Liver (tissue), 10 donors: ENCODE measurements at places on chromosomes 3 and 15.

DNA sequence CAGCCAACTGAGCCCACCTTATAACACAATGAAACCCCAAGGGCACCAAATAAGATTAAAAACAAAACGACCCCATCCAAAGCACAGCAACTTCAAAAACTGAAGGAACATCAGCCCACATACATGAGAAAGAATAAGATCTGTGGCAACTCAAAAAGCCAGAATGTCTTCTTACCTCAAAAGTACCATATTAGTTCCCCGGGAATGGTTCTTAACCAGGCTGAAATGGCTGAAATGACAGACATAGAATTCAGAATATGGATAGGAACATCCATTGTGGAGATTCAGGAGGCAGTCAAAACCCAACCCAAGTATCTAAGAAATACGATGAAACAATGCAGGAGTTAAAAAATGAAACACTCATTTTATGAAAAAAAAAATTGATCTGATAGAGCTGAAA, 222.3 kb downstream of the SCAPER start:
- no peak for DNase-seq

DNA sequence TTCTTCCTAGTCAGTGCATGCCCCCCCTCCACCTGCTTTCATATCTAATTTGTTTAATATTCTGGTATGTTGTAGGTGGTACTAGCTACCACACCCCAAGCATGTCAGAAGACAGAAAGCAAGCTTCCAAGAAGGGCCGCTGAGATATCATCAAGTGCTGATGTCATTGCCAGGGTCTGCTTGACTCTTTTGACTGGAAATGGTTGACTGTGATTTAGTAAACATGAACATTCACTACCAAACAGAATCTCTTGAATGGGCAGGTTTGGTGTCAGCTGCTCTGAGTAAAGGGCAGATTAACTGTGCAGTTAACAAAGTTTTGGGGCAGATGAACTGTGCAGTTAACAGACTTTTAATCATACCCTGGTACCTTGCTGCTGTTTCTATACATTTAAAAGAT, 244.2 kb upstream of the SATB1 start:
- no peak for DNase-seq

GRCh38 chr15:100350434-100351226, 8.9 kb upstream of the ADAMTS17 start:
- no peak for DNase-seq

GRCh38 chr15:68265081-68265480, 12.5 kb upstream of the FEM1B start:
- DNase-seq: no peak

- no peak for DNase-seq
Observed at GRCh38 chr3:30954426-30954825, 60.0 kb upstream of the GADL1 start.

DNA sequence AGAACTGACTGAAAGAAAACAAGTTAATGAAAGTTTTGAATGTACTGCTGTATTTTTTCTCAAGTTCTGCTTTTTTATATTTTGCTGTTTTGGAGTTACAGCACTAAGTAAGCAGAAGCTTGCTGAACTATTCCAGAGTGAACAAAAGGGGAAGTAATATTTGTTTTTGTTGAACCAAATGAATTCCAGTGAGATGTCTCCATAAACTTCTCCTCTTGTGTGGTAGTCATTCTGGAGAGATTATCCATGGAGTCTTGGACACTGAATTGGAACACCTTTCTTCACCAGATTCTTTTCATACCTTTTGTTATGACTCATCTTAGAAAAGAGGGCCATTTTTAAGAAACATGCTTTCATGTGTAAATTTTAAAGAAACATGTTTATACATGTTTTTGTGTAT, 8.8 kb downstream of the ANKUB1 start:
- DNase-seq: no peak

DNA sequence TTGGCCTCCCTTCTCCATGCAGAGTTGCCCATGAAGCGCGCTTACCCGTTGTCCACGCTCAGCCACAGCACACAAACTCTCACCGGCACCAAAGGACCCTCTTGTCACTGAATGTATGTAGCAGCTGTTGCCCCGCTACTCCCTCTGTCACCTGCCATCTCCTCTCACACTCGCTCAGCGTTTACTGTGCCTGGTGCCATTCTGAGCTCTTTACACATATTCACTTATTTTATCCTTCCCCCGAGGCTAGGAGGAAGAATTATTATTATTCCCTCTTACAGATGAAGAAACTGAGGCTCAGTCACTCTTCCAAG, 41.7 kb upstream of the PRR23E start:
- no peak for DNase-seq

- DNase-seq: no peak
Observed at GRCh38 chr3:175246234-175246633, 387.1 kb downstream of the NAALADL2 start.

DNA sequence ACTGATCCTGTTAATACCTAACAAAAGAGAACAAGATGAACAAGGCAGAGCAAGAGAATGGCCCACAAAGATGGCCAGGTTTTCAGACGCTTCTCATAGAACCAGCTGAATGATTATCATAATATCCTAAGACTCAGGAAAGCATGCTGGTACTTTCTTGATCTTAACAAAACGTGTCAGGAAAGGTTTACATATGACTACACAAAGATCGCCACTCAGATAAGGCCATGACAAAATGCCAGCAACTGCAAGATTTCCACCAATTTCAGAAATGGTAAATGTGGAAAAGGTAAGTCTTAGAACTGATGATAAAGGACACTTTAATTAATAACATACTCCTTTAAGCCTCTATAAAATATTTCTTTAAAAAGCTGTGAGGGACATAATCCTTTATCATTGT, 108.8 kb downstream of the DLG1 start:
- no peak for DNase-seq

DNA sequence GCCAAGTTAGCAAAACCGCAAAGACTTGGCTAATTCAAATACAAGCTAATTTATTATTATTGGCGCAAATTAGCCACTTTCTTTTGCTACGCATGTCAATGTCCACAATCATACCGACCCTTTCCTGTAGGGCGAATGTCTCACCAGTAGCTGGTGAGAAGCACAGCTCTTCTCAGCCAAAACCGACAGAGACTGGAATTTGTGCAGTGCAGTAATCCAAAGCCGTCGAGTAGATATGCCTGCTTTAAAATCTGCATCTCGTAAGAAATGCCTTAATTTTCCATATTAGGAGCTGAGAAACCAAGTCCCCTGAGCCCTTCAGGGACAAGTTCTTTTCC, 614 bp upstream of the MINDY2 start:
- no peak for DNase-seq

- DNase-seq: no peak
Observed at GRCh38 chr15:66609876-66610275, 44.1 kb upstream of the LCTL start.

DNA sequence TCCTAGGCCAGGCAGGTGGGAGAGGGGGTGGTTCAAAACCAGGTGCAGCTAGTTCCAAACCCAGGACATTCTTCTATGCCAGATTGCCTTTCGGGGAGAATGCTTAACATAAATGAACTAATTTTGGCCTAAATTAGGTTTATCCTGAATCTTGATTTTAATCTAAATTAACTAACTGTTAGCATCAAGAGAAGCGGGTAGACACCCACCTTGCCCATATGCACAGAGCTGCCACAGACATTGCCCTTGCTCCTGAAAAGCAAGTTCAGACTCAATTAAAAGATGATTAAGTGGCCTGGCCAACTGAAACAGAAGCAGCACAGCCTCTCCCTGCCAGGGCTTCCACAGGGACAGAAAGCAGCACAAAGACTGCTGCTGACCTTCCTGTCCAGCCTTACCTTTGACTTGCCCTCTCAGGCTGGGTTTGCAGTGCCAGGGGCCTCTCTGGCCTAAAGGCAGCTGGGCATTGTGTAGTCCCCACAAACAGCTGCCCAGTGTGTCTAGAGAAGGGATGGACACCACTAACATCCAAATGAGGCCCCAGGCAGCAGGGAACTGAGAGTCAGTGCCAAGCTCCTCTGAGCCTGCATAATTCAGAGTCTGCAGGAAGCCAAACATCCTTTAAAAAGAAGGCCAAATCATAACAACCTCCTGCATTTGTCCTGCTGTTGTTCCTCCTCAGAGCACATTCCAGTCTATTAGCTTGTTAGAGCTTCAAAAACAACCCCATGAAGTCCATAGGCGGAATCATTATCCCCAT, 15.4 kb upstream of the OXTR start:
- DNase-seq: no peak

DNA sequence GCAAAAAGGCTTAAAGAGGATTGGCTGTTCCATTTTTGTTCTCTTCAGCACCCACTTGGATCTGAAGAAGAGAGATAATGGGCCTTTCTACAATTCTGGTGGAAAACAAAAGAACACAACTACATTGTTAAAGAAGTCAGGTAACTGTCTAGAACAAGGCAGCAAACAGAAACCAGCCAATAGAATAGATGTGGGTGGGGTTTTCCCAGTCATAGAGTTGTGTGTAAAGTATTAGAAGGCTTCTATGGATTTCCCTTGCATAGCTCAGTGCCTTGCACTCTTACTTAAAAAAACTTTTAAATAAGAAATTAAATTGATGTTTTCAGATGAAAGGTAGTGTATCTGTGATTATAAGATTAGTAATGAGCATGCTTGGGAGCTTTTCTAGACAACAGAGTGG, 462.7 kb upstream of the ATP11B start:
- DNase-seq: no peak

GRCh38 chr3:55060896-55061719, 133.2 kb upstream of the LRTM1 start:
- DNase-seq: no peak

DNA sequence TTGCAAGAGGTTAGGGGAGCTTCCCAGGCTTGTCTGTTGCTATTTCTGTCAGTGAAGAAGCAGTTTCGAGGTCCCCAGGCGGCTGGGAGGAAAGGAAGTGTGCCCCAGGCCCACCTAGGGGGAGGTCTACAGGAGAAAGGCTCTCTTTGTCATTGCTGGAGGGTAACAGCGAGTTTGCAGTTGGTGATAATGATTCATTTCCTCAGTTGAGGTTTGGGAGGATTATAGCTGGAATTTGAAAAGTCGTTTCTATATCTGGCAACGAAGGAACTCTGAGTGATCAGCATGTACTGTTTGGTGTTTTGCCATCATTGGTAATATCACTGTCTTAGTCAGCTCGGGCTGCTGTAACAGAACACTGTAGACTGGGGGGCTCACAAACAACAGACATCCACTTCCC, 65.5 kb upstream of the UBE3A start:
- DNase-seq: no peak

DNA sequence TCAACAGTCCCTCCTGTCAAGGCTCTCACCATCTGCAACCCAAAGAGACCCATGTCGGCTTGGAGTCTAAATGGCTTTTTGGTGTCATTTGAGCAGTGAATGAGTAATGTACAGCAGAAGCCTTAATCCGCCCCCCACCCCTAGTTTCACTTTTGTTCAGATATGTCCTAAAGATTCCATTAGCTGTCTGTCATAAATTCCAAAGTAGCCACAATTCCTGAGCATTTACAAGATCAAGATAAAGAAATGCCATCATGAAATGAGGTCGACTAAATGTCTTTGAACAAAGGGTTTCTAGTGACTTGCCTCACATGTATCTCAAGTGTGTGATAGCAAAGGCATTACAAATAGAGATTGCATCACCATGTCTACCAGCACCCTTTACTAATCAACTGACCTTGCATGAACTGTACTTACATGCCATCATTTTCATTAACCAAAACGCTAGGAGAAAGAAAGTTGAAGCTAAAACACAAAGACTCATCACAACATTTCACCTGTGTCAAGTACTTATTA, 123.8 kb upstream of the PHLDB2 start:
- no peak for DNase-seq

DNA sequence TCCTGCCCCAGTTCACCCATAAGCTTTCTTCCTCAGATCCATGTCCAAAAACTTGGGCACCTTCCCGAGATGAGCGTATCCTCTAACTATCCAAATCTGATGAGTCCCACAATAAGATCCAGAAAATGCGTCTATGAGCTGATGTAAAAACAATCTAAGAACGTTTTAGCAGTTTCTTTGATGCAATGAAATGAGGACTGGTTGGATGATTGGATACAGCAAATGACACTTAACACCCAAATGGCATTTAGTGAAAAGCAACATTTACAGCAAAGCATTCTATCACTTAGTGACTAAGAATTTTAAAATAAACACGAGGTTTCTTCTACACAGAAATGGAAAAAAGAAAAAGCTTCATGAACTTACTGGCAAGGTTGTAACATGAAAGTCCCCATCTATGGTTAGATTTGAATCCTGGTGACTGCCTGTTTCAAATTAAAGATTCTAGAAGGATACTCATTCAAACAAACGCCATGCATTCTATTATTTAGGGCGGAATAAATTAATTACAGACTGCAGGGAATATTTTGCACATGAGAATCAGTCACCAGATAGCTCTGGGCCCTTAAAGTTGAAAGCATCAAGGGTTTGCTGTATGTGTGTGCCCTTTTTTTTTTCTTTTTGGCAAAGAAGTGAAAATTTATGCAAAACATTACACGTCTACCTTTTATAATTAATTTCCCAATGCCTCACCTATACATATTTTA, 598.6 kb downstream of the FOXP1 start:
- no peak for DNase-seq

DNA sequence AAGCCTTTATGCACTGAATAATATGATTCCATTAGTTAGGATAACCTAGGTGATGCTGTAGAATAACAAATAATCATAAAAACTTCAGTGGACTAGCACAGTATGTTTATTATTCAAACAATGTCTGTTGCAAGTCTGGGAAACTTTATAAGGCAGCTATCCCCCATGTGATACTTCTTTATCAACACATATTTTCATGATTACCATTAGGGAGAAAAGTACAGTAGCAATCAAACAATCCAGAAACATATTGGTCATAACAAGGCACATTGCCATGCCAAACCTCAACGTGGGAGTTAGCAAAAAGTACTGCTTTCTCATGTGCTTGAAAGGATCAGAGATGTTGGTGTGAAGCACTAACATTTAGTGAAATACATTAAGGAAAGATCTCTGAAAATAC, 35.5 kb downstream of the EOMES start:
- no peak for DNase-seq

- no peak for DNase-seq
Observed at GRCh38 chr3:158649791-158650190, 5.5 kb downstream of the GFM1 start.

- no peak for DNase-seq
Observed at GRCh38 chr3:136804141-136804540, 14.8 kb upstream of the SLC35G2 start.

DNA sequence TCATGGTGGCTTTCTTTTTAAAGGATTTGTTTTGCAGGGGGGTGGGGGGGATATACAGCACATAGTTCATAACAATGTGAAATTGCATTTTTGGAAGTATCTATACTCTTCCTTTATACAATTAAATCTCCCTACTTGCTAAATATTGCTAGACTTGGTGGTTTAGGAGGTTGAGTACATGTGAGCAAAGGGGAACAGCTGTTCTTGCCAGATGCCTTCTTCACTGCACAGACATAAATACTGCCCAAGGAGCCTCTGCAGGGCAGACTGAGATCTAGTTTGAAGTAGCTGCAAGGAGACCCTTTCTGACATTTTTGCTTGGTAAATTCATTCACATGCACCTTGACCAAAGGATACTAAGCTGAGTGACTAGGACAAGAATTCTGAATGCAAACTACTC, 228.6 kb upstream of the IL12A start:
- DNase-seq: no peak

- no peak for DNase-seq
Observed at GRCh38 chr3:56887402-56888025, 85.8 kb upstream of the ARHGEF3 start.
